ENCODE measurements at places on chromosomes 3 and 15.
A peak's percentile ranks its signal among the peaks of the same experiment; 100 is the strongest.

DNA sequence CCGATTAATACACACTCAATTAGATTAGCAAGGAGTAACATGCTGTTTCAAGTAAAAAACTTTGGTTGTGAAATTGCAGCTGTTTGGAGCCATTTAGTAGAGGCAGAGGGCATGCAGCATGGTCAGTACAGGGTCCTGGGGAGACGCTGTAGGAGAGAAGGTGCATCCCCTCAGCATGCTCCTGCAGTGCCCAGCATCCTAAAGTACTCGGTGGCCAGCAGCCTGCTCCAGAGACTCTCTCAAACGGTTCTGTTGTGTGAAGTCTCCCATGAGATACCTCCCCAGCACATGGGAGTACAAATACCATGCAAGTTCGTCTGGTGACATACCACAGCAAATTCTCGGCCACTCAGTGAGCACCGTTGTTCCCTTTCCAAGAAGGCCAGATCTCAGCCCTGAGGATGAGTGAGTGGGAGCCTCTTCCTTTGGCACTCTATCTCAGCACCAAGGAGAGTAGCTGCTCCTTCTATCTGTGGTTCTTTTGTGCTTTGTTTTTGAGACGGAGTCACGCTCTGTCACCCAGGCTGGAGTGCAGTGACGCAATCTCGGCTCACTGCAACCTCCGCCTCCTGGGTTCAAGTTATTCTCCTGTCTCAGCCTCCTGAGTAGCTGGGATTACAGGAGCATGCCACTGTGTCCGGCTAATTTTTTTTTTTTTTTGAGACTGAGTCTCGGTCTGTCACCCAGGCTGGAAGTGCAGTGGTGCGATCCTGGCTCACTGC, 72.7 kb downstream of the TJP1 start:
- DNase-seq: no peak

GRCh38 chr3:133927540-133928066, 31.9 kb upstream of the RAB6B start:
- DNase-seq: peak; percentile 72

DNA sequence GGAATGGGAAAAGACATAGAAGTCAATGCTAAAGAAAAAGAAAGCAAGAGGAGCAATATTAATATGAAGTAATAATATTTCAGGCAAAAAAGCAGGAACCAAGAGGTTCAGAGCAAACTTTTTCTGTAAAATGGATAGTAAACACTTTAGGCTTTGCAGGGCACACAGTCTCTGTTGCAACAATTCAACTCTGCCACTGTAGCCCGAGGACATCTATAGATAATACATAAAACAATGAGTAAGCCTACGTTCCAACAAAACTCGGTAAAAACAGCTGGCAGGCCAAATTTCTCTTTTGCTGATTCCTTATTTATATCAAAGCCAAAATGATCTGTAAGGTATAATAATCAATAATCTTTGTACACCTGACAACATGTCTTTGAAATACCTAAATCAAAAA, 56.8 kb downstream of the SMAD6 start:
- no peak for DNase-seq

DNA sequence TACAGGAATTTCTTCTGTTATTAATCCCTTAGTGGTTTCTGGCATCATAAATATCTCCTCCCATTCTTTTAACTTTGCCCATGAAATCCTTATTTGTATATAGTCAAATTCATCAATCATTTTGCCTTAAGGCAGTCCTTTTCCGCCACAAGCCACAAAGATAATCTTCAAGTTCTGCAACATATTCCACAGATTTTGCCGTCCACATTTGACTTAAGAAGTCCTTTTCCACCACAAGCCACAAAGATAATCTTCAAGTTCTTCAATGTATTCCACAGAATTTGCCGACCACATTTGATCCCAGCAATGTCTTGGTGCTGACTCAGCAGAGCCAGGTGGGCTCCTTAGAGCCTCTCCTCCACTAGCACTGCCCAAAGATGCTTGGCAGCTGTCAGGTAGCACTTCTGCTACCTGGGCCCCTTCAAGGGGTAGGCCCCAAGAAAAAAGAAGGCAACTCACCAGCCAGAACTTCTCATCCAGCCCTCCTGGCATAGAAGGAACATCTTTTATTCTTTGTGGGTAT, 35.0 kb downstream of the SEC22C start:
- no peak for DNase-seq

- peak; percentile 8 for DNase-seq
These were observed 201.1 kb downstream of the AKAP13 start for GRCh38 chr15:85581495-85581894.

DNA sequence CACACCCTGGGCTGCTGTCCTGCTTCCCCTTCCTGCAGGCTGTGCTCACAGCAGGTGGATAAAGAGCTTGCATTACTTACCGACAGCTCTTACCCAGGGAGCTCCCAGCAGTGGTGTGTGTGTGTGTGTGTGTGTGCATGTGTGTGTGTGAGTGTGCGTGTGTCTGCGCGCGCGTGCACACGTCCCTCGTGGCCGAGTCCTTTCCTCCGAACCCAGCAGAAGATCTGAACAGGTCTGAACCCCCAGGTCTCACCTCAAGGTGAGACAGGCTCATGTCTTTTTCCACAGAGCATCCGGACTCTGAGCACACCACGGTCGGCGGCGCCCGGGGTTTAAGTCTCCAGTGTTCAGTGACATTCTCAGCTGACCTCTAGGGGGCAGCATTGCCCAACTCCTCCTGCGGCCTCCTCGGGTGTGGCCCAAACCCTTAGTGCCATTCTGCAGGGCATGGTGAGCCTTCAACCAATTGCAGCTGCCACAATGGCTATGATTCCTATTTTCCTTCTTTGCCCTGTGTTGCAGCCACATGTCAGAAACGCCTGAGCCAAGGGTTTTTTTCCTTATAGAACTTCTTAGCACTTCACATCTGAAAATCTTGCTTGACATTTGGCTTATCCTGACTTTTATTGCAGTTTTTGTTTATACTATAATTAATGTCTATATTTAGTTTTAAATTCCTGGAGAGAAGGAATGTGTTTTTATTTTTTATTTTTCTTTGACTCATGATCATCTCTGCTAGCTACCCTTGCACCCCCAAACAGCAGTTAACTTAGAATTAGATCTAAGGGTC, 64.1 kb upstream of the KLHL25 start:
- DNase-seq: peak; percentile 51

DNA sequence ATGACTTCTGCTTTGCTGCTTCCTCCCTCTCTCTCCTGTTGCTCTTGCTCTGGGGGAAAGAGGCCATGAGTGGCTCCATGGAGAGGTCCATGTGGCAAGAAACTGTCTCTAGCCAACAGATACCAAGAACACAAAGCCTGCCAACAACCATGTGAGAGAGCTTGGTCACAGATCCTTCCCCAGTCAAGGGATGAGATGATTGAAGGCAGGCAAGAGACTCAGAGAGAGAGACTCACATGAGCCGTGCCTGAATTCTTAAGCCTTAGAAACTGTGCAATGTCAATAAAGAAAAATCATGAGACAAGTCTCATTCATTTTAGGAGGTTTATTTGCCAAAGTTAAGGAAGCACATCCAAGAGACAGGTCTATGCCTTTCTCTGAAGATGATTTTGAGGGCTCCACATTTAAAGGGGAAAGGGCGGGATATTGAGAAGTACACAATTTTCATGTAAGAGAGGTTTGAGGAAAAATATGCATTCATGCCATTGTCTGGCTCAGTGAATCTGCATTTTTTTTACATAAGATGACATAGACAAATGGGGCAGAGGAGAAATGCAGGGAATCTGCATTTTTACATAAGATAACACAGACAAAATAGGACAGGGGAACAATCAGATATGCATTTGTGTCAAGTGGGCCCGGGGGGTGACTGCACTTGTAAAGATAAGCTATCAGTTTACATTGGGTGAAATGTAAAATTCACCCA, 59.5 kb upstream of the SUCLG2 start:
- no peak for DNase-seq

DNA sequence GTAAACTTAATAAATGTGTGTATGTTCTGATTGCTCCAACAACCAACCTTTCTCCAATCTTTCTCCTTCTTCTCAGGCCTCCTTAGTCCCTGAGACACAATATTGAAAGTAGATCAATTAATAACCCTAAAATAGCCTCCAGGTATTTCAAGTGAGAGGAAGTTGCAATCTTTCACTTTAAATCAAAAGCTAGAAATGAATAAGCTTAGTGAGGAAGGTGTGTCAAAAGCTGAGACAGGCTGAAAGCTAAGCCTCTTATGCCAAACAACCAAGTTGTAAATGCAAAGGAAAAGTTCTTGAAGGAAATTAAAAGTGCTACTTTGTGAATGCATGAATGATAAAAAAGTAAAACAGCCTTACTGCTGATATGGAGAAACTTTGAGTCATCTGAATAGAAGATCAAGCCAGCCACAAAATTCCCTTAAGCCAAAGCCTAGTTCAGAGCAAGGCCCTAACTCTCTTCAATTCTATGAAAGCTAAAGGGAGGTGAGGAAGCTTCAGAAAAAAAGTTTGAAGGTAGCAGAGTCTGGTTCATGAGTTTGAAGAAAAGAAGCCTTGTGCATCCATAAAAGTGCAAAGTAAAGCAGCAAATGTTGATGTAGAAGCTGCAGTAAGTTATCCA, 38.6 kb downstream of the CCDC80 start:
- DNase-seq: no peak

- DNase-seq: no peak
These were observed 7.9 kb upstream of the LEKR1 start for GRCh38 chr3:156818273-156818651.

DNA sequence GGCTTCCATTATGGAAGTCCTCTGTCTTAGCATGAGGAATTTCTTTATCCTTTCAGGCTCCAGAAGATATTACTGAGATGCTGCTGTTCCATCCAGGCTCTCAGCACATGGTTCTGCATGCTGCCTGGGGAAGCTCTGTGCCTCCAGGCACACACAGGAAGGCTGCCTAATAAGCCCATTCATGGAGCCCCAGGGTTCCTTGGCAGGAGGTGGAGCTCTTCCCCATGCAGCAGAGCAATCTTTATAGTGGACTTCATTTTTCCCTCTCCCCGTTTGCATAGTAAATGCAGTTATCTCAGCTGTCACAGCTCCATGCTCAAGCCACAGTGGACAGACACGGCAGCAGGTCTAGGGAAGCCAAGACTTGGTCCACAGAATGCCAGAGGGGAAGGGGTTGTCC, 57.6 kb downstream of the BOC start:
- no peak for DNase-seq

DNA sequence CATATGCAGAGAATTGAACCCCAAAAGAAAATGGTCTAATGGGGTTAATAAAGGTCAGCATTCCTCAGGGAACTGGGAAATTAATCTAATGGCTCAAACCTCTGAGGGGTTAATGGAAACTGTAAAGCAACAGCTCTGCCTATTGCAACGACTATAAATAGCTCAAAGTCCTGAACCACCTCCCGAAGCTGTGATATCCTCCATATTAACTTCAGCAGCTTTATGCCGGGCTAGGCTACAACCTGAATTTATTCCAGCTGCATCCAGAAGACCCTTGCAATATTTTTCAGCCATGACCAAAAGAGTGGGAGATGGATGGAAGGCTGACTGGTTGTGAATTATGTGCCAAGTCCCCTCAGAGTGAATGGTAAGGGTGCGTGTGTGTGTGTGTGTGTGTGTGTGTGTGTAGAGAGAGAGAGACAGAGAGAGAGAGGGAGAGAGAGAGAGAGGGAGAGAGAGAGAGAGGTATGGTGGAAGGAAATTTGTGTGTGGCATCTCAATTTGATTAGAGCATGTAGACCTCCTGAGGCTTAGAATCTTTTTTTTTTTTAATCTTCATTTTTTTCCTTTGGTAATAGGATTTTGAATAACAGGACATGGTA, 109.9 kb downstream of the PDCD6IP start:
- no peak for DNase-seq

- no peak for DNase-seq
These were observed 1.1 kb downstream of the NFKBIZ start for GRCh38 chr3:101850246-101851051.

Data from stimulated activated CD4-positive, alpha-beta T cell treated with anti-CD3 and anti-CD28 coated beads, Interleukin-15, amount 100 ng/mL, for 1 hour (primary cell).